ENCODE measurements at places on chromosomes 5 and 9.

DNA sequence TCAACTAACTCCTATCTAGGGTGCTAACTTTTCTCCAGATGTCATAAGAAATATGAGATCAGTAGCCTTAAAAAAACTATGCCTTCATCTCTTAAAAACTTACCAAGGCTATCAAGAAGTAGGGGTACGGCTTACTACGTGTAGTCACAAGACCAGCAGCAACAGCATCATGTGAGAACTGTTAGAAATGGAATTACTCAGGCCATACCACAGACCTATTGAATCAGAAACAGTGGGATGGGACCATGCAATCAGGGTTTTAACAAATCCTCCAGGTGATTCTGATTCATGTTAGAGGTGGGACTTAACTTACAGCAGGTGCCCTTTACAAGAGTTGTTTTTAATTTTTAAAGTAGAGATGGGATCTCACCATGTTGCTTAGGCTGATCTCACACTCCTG lies 4.6 kb downstream of the IFNE start:
- DNase-seq, result no peak

- no peak for DNase-seq
Measured at GRCh38 chr5:126437721-126438120, 14.5 kb downstream of the GRAMD2B start.

DNA sequence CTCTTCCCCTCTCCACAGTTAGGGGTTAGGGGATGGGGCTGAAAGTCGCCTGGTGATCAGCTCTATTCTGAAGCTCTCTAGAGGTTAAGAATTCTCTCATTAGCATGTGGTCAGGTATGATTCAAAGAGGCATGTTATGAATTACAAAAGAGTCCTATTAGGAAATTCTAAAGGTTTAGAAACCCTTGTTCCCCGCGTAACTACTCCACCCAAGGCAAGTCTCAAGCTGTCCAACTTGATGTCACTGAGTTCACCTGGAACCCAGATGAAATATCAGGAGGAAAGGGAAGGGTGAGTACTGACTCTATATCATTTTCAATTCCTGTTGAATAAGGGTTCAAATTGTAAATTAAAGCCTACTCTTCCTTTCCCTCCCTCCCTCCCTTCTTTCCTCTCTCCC lies 18.1 kb upstream of the RNF145 start:
- DNase-seq, result no peak

- DNase-seq, result no peak
Measured at GRCh38 chr5:31086839-31087415, 106.6 kb upstream of the CDH6 start.

DNA sequence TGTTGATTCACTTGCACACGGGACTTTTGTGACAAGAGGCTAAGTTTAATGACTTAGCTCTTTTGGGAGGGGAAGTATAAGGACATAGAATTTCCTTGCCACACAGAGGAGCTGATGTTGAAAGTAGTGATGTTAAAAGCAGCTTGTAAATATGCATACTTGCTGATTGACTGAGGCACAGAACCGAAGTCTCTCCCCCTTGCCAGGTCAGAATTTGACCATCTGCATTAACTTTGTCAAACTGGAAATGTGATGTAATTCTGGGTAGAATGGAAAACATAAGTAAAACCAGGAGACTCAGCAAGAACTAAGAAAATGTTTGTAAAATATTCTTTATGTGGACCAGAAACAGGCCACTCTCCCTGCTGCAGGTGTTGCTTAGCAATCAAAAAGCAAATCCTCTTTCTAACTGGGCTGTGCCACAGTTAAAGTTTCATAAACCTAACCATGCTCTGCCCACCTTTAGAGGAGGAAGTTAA lies 284.2 kb downstream of the NR3C1 start:
- DNase-seq, result no peak

DNA sequence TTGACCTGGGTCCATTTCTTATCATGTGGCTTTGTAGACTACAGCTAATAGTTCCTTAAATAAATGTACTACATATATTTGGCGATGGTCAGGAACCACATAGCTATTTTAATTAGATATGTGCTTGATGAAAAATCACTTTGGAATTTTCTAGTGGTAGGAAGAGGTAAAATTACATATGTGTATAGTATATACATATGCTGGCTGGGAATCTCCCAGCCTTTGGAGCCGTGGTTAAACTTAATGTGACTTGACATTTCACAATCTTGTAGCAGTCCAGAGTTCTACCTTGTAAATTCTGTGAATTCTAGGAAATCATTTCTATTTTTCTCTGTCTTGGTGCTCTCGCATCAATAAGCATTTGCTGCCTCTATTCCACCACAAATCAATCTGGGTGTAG lies 565.0 kb downstream of the DMRTA1 start:
- DNase-seq, result no peak

GRCh38 chr5:159781626-159782157 lies 134.6 kb upstream of the ADRA1B start:
- no peak for DNase-seq
